ENCODE measurements at places on chromosomes 7 and 10.

GRCh38 chr10:12196531-12197211, 683 bp downstream of the CDC123 start:
- no peak for DNase-seq

- DNase-seq, result peak; percentile 89
Observed at GRCh38 chr7:135728136-135728669, at the start of gene SLC13A4. Gene SLC13A4 (minus strand): TSS chr7:135728186. CDS start chr7:135727496, 690 bp downstream.

- no peak for DNase-seq
Observed at GRCh38 chr7:42479452-42479815, 242.4 kb upstream of the GLI3 start.

- DNase-seq, result no peak
Observed at GRCh38 chr10:48791267-48791928, 106.7 kb downstream of the WDFY4 start.

GRCh38 chr7:7104314-7104698, 78.0 kb upstream of the C1GALT1 start:
- DNase-seq, result no peak

DNA sequence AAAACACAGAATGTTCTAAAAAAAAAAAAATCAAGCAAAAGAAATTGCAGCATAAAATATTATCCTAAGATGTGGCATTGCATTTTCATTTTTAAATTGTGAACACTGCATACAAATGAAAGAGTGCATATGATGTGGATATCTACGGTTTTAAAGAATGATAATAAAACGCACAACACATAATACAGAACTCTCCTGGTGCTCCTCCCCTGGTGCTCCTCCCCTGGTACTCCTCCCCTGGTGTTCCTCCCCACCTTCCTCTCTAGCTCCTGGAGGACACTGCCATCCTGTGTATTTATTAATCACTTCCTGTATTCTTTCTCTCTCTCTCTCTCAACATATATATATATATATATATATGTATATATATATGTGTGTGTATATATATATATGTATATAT, 100.1 kb downstream of the SLC37A3 start:
- DNase-seq, result no peak

GRCh38 chr10:87960230-87960629, 96.8 kb downstream of the PTEN start:
- no peak for DNase-seq

GRCh38 chr7:39637400-39637799, 14.0 kb downstream of the RALA start:
- DNase-seq, result no peak

DNA sequence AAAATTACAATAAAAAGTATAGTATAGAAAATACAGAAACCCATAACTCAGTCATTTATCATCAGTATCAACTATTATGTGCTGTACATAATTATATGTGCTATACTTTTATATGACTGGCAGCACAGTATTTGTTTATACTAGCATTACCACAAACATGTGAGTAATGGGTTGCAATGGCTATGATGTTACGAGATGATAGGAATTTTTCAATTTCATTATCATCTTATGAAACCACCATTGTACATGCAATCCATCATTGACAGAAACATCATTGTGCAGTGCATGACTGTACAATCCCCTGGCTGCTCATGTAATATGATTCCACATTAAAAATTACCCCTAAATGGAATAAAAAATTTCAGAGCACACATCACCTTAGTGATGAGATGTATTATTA, 55.7 kb upstream of the TMEM229A start:
- no peak for DNase-seq

GRCh38 chr7:12583922-12584321, 13.4 kb downstream of the SCIN start:
- DNase-seq, result no peak

DNA sequence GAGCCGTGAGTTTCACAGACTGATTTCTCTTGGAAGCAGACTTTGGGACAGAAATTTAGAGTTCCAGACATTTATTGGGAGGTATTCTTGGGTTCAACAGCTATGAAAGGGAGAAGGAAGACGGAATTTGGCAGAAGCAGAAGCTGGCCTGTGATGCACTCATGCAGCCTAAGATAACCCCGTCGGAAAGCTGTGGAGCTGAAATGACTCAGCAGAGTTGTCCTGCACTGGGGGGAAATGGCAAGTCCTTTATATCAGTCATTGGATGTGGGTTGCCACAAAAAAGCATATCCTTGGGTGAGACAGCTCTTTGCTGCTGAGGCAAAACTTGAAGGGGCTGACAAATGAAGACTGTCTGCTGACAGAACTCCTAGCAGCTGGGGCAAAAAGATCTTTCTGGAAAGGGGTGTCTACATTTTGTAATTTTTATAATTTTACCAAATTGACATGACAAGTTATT, 11.5 kb upstream of the MICU1 start:
- DNase-seq, result no peak

DNA sequence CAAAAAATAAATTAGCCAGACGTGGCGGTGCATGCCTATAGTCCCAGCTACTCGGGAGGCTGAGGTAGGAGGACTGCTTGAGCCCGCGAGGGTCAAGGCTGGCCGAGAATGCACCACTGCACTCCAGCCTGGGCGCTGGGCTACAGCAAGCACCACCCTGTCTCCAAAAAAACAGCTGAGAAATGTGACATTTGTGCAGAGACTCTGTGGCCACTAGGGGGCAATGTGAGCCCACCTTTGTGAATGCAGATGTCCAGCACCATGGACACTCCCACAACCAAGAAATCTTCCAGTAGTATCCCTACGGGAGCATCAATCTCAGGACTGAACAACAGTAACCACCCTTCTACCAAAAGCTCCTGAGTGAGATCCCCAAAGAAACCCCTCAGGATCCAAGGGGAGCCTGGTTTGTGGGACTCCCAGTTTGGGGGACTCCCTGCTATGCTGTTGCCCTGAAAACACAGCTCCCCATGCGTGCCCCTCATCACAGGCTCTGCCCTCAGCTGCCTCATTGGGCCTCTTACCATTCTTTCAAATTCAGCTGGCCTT, 6.2 kb upstream of the AHCYL2 start:
- DNase-seq, result peak; percentile 82

GRCh38 chr7:116802746-116803152, 59.6 kb upstream of the CAPZA2 start:
- DNase-seq, result peak; percentile 50

DNA sequence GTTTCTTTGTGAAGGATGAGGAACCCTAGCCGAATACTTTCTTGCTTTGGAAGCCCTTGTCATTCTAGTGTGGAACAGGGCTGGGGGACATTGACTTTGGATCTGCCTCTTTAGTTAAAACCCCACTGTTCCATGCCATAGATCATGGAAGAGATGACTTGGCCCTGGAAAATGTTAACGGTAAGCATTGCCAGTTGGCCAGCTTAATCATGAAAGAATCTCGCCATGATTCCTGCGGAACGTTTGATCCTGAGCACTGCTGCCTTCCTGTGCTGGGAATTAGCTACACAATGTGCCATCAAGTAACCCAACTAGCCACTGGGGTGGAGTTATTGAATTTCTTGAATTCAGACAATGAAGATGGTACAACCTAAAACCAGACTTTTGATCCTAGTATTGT, 177.6 kb upstream of the FZD8 start:
- DNase-seq, result no peak

- DNase-seq, result no peak
Observed at GRCh38 chr7:134561-135256, 57.7 kb upstream of the FAM20C start.

All from iPS-NIHi11 (cell line).